ENCODE measurements at places on chromosomes 7 and 10.

GRCh38 chr10:6218692-6219493 is 16.2 kb downstream of the PFKFB3 start:
- DNase-seq: no peak

DNA sequence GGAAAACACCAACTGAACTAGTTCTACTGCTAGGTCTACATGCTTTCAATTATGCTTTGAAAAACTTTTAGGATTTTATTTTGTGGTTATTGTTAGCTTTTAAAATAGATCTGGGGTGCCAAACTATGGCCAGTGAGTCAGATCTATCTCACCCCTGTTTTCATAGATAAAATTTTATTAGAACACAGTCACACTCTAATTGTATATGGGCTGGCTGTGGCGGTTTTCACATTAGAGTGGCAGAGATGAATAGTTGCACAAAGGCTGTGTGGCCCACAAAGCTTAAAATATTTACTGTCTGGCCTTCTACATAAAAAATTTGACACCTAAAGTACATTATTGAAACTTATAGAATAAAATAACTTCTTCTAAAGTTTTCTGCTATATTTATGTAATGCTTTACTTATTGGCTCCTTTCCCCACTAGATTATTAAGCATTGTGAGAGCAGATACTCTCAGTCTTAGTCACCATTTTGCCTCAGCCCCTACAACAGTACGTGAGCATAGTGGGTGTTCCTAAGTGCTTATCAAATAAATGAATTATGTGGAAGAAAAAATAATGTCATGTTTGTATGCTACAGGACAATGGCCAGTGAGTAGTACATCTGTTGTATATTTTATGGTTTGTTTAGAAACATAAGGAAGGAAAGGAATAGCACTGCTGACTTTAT is 5.4 kb upstream of the SUV39H2 start:
- DNase-seq: no peak

- DNase-seq: no peak
Measured at GRCh38 chr7:7318601-7319000, 136.3 kb downstream of the C1GALT1 start.

DNA sequence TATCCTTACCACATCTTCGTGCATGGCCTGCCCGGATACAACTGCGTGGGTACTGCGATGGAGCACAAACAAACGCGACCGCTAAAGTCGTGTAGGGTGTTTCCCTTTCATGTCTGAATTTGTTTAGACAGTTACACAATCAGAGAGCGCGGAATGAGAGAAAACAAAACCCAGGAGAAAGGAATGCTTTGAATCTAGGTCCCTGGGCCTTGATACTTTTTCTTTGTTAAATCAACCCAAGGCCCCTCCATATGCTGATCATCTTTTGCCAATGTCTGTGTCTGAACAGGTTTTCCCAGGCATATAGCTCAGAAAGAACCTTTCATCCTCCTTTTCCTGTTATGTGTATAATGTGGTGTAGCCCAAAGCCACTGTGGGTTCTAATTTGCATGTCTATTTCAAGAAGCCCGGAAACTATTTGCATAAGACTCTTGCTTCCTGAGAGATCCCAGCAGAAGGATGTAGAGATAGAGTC is 145.8 kb downstream of the FRMD4A start:
- no peak for DNase-seq

DNA sequence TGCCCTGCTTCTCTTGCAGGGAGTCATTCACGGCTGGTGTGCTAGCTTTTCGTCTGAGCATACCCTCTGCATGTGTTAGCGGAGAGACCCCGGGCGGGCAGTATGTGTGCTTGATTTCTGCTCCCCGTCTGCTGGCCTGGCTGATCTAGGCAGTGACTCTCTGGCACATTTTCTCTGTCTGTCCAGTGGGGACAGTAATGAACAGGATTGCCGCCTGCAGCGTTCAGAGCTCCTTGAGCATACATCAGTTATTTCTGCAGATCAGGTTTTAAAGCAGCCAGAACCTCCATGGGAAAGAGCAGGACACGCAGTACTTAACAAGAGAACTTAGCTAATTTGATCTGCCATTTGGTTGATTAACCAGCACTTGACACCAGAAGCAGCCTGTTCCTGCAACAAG is 242.5 kb downstream of the CELF2 start:
- DNase-seq: no peak

DNA sequence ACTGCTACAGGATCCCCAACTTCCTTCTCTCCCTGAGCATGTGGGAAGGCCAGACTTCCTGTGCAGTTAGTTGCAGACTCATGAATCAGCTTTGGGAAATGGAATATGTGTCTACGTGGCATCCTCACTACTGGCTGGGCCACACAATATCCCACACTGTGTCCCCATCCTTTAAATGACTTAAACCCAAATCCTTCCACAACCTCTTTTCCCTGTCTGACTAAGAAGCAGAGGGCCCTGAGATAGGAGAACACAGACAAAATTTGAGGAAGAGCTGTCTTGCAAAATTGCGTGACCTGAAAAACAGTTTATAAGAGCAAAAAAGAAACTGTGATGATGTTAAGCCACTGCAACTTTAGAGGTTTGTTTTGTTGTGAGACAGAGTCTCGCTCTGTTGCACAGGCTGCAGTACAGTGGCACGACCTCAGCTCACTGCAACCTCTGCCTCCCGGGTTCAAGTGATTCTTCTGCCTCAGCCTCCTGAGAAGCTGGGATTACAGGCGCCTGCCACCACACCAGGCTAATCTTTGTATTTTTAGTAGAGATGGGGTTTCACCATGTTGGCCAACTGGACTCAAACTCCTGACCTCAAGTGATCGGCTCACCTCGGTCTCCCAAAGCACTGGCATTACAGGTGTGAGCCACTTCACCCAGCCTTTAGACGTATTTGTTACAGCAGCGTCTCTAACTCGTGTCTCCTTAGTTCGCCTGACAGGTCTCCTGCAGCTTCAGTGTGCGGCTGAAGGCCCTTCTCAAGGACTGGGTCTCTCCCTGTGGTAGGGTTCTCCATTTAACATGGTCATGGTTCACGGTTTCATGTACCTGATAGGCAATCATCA is 46.9 kb upstream of the SFMBT2 start:
- no peak for DNase-seq

DNA sequence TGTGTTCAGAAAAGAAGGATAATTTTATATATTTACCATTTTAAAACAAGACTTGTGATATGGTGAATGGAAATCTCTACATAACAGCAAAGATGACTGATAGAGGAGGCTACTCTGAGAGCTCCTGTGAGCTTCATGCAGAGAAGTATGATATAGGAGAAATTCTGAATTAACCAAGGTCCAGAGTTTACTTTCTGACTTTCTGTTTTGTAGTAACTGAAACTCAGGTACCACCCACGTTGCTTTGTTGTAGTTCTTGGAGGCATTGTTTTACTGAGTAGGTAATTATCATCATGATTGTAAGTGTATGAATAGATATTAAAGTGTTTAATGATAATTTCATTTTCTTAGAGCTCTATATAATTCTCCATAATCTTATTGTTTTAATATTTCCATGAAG is 18.0 kb upstream of the SFR1 start:
- no peak for DNase-seq

- no peak for DNase-seq
Measured at GRCh38 chr7:51286401-51286800, 30.2 kb downstream of the COBL start.

DNA sequence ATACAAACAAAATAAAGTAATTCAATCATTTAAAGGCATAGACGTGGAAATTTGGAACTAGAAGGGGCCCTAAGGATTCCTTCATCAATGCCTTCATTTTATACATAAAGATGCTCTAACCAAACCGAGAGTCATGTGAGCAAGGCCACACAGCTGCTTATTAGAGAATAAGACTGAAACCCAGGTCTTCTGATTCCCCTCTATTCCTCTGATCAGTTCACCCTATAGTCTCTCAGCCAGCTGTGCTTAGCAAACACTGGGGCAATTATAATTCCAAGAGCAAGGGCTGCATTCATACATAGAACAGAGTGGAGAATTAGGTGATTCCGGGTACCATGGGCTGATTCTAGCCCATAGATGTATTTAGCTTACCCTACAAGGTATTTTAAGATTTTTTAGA is 9.7 kb upstream of the XPNPEP1 start:
- no peak for DNase-seq

GRCh38 chr10:63030536-63030935 is 102.6 kb upstream of the NRBF2 start:
- no peak for DNase-seq

DNA sequence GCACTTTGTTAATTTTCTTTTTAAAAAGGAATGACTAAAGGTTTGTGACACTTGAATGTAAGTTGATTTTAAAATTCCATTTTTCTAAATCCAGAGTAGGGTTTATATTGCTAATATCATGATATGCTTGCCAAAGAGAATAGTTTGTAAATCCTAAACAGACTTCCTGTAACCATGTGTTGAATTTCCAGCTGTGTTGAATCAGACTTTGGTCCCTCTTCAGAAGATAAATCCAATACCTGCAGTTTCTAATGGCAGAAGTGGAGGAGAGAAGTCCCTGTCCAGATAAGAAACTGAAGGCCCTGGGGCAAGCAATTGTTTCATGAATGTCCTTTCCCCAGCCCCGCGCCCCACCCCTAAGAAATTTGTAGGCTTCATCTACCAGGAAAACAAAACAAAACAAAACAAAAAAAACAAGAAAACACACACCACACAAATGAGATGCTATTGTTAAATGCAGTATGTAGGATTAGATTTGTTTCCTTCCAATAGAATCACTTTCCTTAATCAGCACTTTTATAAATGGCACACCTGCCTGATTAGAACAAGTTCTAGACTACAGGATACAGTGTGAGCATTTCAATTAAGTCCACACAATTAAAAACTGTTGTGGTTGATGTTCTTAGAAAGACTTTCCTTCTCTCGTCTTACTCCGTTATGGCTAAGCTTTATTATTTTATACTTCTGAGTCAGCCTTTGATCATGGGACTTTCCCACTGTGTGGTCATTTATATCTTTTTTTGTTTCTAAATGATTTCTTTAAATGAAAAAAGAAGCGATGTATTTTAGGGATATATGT is 122.8 kb downstream of the KAT6B start:
- DNase-seq: no peak

GRCh38 chr10:130848855-130849254 is 462.7 kb downstream of the TCERG1L start:
- no peak for DNase-seq

GRCh38 chr10:79203833-79204232 is 135.1 kb downstream of the ZMIZ1 start:
- no peak for DNase-seq

GRCh38 chr10:27914888-27915287 is 84.0 kb downstream of the ODAD2 start:
- no peak for DNase-seq

- no peak for DNase-seq
Measured at GRCh38 chr7:12788591-12788990, 101.2 kb downstream of the ARL4A start.

DNA sequence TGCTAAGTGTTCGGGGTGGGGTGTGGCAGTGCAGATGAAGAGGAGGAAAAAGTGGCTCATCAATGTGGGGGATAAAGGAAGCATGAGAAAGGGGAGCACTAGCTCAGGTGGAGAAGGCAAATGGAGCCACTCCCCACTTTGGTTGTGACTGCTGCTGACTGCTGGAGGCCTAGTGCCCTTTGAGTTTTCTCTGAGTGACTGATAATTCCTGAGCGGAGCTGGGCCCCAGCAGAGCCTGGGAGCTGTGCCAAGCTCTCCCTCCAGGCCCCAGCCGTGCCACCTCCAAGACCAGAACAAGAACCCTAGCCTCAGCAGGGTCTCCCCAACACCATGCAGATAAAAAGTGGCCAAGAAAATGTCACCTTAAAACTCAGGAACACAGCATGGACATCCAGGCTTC is 9.7 kb upstream of the RASSF4 start:
- DNase-seq: no peak

GRCh38 chr10:113704637-113705343 is 25.1 kb downstream of the CASP7 start:
- DNase-seq: no peak

- DNase-seq: no peak
Measured at GRCh38 chr7:152158801-152159587, 133.5 kb downstream of the GALNT11 start.

DNA sequence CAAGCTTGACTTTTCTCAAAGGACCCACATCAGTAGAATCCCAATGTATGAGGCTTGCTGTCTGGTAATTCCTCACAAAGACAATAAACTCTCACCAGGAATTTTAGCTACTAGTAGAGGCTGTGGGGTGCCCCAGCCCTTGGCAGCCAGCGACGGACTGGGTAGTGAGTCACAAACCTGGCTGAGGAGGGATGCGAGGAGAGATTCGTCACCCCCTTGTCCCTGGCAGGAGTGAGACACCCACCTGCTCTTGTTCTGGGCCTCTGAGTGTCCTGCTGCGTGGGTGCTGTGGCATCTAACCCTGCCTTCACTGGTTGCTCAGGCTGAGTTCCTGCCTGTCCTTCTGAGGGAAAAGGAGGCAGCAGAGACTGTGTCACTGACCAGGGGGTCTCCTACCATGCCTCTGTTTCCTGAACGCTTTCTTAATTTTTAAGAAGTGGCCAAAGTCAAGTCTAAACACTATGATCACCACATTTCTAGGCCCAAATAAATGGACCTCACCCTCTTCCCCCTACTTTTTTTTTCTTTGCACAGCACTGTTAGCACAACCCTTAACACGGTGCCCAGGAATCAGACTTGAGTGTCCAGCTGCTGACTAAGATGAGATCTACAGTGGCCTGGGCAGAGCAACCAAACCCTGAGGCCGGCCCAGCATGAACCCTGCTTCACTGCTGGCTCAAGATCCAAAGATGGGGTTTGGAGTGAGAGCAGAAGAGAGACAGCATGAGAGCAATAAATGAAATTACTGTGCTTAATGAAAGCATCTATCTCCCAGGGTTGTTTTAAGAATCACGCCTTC is 146.4 kb downstream of the ANLN start:
- no peak for DNase-seq

- no peak for DNase-seq
Measured at GRCh38 chr10:71252220-71252619, 39.9 kb downstream of the UNC5B start.

DNA sequence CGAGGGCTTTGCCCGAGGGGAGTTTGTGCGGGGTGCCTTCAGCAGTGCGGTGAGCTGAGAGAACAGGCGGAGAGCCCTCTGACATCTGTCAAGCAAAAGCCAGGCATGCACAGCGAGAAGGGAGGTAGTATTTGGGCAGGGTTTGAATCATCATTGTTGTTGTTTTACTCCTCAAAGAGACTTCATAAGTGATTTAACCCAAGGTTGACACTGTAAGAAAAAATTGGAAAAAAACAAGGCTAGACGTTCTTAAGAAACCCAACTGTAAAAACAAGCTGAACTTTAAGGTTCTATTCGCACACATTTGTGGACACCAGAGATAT is 1.3 kb downstream of the ADAM22 start:
- DNase-seq: no peak

- DNase-seq: no peak
Measured at GRCh38 chr10:23693501-23693901, 254.6 kb downstream of the OTUD1 start.

All from iPS DF 19.7 (cell line).